ENCODE measurements at places on chromosomes 7 and 10. TPM values are rescaled to one million over a fixed set of nuclear protein-coding genes. Genes with fewer than 3 reads are reported as not detected.

SPDYE6 gene
- not detected for polyA plus RNA-seq

EGR2 gene
- 0.09 TPM for polyA plus RNA-seq

ST8SIA6 gene
- not detected for polyA plus RNA-seq

PTEN gene
- 11.7 TPM for polyA plus RNA-seq

TMEM196 gene
- polyA plus RNA-seq: not detected

PCGF5 gene
- polyA plus RNA-seq: 13.9 TPM

STOX1 gene
- 0.14 TPM for polyA plus RNA-seq

CNTNAP2 gene
- polyA plus RNA-seq: 2.2 TPM

DNA sequence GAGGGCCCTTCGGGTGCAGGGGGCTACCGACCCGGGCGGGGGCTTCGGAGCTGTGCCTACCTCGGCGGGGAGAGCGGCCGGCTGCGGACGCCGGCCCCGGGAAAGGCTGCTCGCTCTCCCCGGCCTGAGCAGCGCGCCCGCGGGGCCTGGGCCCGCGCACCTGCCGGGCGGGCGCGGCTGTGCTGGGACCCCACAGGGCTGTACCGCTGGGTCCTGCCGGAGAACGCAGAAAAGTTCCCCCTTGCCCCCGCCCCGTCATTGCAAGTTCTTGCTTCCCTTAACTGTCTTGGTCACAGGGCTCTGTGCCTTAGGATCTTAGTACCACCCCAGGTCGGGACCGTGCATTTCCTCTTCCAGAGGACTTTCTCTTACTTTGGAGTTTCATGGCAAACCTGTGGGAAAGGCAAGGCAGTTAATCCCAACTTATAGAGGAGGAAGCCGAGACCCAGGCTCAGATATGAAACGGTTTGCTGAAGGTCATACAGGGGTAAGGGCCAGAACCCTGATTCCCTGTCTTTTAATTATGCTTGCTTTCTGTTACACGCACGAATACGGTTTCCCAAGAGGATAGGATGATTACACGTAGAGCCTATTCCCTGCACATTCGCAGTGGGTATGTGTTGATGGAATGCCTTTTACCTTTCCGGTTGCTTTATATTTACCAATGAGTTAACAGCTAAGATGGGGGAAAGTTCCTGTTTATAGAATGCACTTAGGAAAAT is 652 bp downstream of the PCGF5 start:
- DNase-seq: no peak
- H3K27me3 ChIP-seq: no peaks in the 10 kb centered on the region
- peak overlapping the region; percentile 86 for H3K4me3 ChIP-seq
- peak overlapping the region; percentile 44 for H3K27ac ChIP-seq

GRCh38 chr10:49629431-49629881 is 15.6 kb downstream of the CHAT start:
- DNase-seq: no peak
- H3K27me3 ChIP-seq: no peaks in the 10 kb centered on the region
- no peaks in the 10 kb centered on the region for H3K36me3 ChIP-seq
- no peak overlapping the region for H3K4me3 ChIP-seq

GRCh38 chr10:99973190-99973589 is 36.6 kb downstream of the DNMBP start:
- peaks cover 4% of the 10 kb centered on the region for H3K36me3 ChIP-seq
- H3K4me3 ChIP-seq: no peak overlapping the region
- H3K4me1 ChIP-seq: peaks cover 26% of the 10 kb centered on the region
- H3K27me3 ChIP-seq: no peaks in the 10 kb centered on the region

- DNase-seq: no peak
- H3K27ac ChIP-seq: no peak overlapping the region
- H3K27me3 ChIP-seq: no peaks in the 10 kb centered on the region
- H3K4me3 ChIP-seq: no peak overlapping the region
- H3K36me3 ChIP-seq: peaks cover 7% of the 10 kb centered on the region
Observed at GRCh38 chr7:4733936-4734528, 41.4 kb upstream of the AP5Z1 start.

DNA sequence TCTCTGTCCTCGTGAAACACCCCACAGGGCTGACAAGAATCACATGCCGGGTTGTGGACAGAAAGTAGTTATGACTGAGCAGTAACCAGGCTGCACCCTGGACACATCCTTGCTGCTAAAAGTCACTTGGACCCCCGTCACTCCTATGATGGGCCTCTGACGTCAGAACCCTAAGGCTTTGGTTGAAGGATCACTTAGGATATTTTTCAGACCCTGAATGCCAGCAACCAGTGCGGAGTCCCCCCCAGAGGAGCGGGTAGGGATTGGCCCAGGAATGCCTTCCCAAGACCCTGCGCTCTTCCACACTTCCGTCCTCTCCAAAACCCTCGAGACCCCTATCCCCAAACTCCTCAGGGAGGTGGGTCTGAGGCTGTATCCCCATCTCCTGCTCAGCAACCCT is 52.1 kb downstream of the CFAP46 start:
- H3K27ac ChIP-seq: no peak overlapping the region
- no peak overlapping the region for H3K4me3 ChIP-seq
- no peaks in the 10 kb centered on the region for H3K27me3 ChIP-seq
- H3K36me3 ChIP-seq: no peaks in the 10 kb centered on the region

DNA sequence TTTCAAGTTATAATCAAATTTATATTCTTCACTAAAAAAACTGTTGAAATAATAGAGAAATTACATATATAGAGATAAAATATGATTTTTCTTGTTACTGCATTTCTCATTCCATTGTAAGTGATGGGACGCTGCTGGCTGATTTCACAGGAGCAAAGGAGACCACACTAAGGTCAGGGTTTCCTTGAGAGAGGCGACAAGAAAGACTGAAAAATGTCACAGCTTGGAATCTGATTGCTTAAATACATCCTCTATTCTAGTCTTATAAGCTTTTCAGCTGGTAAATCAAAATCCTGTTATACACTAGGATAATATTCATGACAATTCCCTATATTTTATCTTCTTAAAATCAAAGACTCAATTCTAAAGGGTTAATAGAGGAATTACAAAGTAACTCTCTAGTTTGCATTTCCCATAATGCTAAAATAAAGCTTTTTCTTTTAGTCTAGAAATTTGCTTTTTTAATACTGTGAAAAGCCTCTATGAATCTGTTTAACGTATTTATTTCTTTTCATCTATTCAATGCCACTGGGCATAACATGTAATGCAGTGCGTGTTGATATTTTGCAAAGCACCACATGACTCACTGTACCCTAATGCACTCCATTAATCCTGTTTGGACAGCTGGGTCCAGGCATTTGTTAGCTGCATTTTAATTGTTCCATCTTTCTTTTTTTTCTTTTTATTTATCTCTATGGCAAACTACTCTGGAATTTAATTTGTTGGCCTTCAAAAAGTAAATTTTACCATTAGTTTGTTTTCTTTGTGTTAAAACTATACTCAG is 81.7 kb downstream of the RNF32 start:
- H3K4me1 ChIP-seq: no peaks in the 10 kb centered on the region
- H3K4me3 ChIP-seq: no peak overlapping the region
- H3K27me3 ChIP-seq: no peaks in the 10 kb centered on the region
- no peak overlapping the region for H3K27ac ChIP-seq
- DNase-seq: no peak

GRCh38 chr7:25083201-25083600 is 41.9 kb downstream of the CYCS start:
- no peak overlapping the region for H3K27ac ChIP-seq
- H3K4me1 ChIP-seq: peaks cover 5% of the 10 kb centered on the region
- no peak for DNase-seq
- H3K27me3 ChIP-seq: no peaks in the 10 kb centered on the region

DNA sequence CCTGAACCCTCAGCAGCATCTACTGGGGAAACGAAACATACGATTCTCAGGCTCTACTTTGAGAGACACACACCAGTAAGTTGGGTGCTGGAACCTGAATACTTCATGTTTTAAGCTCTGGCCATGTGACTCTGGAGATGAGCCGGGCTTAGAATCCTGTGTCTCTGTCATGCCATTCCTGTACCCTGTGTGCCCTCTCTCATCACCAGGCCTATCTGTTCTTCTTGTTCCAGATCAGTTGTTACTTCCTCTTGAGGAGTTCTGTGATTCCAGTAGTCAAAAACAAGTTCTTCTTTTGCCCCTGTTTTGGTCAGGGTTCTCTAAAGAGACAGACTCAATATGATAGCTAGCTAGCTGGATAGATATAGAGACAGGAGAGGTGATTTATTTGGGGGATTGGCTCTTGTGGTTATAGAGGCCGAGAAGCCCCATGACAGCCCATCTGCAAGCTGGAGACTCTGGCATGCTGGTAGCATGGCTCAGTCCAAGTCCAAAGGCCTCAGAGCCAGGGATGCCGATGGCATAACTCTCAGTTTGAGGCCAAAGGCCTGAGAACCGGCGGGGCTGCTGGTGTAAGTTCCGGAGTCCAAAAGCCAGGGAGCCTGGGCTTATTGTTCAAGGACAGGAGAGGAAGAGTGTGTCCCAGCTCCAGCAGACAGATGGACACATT is 54.3 kb downstream of the CHN2 start:
- no peak overlapping the region for H3K4me3 ChIP-seq
- H3K27me3 ChIP-seq: no peaks in the 10 kb centered on the region
- H3K4me1 ChIP-seq: no peaks in the 10 kb centered on the region
- H3K27ac ChIP-seq: no peak overlapping the region
- DNase-seq: no peak

DNA sequence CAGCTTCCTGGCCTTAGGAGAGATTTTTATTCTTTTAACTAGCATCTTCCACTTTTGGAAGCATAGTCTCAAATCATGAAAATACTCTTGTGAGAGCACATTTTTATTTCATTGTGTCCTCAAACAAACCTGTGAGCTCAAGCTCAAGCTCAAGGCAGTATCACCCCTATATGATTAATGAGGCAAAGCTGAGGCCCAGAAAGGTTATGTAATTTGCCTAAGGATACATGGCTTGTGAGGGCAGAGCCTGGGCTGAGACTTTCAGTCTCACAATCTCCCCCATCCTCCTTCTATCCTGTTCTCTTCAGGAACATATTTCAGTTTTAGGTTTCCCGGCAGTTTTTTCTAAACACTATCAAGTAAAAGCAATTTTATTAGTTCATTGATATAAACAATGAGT is 359.5 kb downstream of the PTEN start:
- no peak for DNase-seq
- H3K27ac ChIP-seq: no peak overlapping the region
- peaks cover 7% of the 10 kb centered on the region for H3K4me1 ChIP-seq

DNA sequence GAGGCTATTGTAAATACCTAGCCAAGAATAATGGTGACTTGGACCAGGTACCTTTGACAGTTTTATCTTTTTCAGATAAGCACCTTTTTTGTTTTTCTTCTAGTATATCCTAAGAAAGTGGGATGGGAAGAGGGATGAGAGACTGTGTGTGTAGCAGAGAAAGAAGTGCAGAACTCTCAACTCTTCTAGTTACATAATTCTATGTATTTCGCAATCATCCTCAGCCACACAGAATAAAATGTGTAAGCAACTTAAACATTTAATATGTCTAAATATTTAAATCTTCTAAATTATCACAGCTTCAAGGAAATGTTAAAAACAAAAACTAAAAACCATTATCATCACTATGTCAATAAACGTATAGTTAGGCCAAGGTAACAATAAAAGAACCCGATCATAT is 42.6 kb upstream of the GSAP start:
- H3K27ac ChIP-seq: no peak overlapping the region
- H3K4me1 ChIP-seq: no peaks in the 10 kb centered on the region
- H3K4me3 ChIP-seq: no peak overlapping the region
- DNase-seq: no peak
- H3K36me3 ChIP-seq: no peaks in the 10 kb centered on the region

DNA sequence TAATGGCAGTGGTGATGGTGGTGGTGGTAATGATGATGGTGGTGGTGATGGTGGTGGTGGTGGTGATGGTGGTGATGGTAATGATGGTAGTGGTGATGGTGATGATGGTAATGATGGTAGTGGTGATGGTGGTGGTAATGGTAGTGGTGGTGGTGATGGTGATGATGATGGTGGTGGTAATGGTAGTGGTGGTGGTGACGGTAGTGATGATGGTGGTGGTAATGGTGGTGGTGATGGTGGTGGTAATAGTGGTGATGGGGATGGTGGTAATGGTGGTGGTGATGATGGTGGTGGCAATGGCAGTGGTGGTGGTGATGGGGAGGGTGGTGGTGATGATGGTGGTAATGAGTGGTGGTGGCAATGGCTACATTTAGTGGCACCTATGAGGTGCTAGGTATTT is 105.7 kb downstream of the GRK5 start:
- no peak for DNase-seq
- H3K4me1 ChIP-seq: peaks cover 31% of the 10 kb centered on the region
- H3K36me3 ChIP-seq: no peaks in the 10 kb centered on the region
- no peak overlapping the region for H3K27ac ChIP-seq
- no peak overlapping the region for H3K4me3 ChIP-seq
- H3K27me3 ChIP-seq: no peaks in the 10 kb centered on the region

- H3K27me3 ChIP-seq: no peaks in the 10 kb centered on the region
- peaks cover 2% of the 10 kb centered on the region for H3K36me3 ChIP-seq
- peak overlapping the region; percentile 56 for H3K4me3 ChIP-seq
- DNase-seq: no peak
- peak overlapping the region; percentile 47 for H3K27ac ChIP-seq
Observed at GRCh38 chr7:66629222-66630062, 761 bp downstream of the KCTD7 start.

DNA sequence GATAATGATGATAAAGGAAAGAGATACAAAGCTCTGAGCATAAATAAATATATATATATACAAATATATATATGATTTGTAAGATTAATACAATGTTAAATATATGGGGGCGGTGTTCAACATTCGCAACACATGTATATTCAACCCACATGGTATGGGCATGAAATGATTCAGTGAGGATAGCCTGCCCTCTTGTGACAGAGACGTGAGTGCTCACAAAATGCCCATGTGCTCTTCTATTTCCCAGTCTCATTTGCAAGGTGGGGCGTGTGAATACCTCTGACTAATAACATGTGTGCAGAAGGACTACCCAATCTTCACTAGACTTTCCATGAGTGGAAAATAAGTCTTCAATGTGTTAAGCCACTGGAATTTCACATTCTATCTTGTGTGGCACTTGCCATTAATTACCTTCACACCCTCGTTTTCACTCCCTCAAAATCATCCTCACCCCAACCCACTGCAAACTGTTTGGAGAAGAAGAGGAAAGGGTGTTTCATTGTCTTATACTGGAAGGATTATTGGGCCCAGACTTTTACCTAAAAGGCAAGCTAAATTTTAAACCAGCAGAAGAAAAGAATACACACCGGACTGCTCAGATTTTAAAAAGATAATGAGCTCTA is 26.9 kb downstream of the ASAH2 start:
- H3K4me3 ChIP-seq: no peak overlapping the region
- peak; percentile 48 for DNase-seq
- H3K36me3 ChIP-seq: no peaks in the 10 kb centered on the region
- H3K27ac ChIP-seq: no peak overlapping the region

DNA sequence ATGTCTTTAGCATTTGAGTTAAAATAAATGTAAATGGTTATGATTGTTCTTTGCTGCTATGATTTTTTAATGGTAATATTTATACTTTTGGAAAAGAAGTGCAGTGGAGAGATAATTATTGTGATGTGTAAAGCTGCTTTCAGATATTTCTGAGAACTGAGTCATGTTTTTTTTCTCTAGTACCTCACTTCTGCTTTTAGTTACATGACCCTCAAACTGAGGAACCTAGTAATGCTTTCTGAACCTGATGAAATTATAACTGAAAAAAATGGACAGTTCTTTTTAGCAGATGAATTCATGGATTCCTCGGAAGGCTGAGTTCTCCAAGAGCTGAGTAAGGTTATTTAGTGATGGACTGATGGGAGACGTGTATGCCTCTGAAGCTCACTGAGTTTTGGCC is 167.8 kb downstream of the CDCA7L start:
- no peak overlapping the region for H3K4me3 ChIP-seq
- H3K36me3 ChIP-seq: no peaks in the 10 kb centered on the region
- DNase-seq: no peak
- H3K27ac ChIP-seq: no peak overlapping the region
- no peaks in the 10 kb centered on the region for H3K27me3 ChIP-seq
- H3K4me1 ChIP-seq: peaks cover 3% of the 10 kb centered on the region

GRCh38 chr7:6198689-6199595 is 73.5 kb downstream of the CYTH3 start:
- H3K4me3 ChIP-seq: no peak overlapping the region
- no peak overlapping the region for H3K27ac ChIP-seq
- no peaks in the 10 kb centered on the region for H3K36me3 ChIP-seq
- H3K27me3 ChIP-seq: no peaks in the 10 kb centered on the region
- H3K4me1 ChIP-seq: no peaks in the 10 kb centered on the region
